Inflammatory macrophage (primary cell): ENCODE measurements at places on chromosomes 1 and 21.

DNA sequence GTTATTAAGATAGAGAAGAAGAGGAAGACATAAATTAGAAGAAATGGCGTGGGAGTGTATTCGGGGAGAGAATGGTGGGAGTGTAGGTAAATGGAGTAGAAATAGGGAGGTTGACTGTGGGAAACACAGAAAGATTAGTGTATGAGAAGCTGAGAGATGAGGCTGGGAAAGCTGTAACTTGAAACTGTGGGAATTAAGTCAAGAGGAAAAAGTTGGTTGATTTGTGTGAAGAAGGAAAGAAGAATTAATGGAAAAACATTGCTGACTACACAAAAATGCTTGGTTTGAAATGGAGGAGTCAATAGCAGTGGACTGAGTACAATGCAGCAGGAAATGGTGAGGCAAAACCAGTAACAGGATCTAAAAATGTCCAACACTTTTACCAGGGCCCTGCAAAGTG, 448.3 kb downstream of the PTPRC start:
- DNase-seq = no peak

DNA sequence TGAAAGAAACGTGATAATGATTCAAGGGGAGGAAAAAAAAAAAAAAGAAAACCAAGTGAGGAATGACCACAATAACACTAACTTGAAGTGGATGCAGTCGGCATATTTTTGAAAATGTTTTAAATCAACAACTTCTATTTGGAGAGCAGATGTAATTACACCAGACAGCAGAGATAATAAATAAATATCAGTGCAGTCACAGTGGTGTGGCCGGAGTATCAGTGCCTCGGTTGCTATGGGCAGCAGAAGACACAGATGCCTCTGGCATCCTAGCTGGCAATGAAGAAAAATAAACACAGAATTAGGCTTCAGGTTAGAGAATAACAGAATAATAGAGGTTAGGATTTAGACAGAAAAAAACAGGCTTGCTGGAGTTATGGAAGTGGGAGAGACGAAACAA, 888.3 kb downstream of the LTN1 start:
- no peak for DNase-seq

- peak; percentile 63 for DNase-seq
Observed at GRCh38 chr1:31371121-31371959, 1.5 kb downstream of the FABP3 start.

DNA sequence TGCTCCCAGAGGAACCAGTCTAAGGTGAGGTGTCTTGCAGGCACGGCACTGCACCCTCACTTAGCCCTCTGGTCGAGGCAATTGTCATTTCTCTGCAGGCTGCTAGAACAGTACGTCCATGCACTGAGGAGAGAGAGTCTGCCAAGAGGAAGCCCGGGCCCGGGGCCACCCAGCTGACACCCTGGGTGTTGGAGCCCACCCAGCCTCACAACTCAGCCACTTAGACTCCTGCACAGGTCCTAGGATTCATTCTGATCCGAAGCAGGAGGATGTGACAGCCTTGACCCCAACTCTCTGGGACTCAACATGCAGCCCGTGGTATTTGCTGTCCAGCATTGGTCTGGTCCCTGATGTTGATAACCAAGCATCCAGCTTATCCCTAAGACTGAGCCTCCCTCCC, 111.9 kb downstream of the ADSS2 start:
- DNase-seq = no peak

DNA sequence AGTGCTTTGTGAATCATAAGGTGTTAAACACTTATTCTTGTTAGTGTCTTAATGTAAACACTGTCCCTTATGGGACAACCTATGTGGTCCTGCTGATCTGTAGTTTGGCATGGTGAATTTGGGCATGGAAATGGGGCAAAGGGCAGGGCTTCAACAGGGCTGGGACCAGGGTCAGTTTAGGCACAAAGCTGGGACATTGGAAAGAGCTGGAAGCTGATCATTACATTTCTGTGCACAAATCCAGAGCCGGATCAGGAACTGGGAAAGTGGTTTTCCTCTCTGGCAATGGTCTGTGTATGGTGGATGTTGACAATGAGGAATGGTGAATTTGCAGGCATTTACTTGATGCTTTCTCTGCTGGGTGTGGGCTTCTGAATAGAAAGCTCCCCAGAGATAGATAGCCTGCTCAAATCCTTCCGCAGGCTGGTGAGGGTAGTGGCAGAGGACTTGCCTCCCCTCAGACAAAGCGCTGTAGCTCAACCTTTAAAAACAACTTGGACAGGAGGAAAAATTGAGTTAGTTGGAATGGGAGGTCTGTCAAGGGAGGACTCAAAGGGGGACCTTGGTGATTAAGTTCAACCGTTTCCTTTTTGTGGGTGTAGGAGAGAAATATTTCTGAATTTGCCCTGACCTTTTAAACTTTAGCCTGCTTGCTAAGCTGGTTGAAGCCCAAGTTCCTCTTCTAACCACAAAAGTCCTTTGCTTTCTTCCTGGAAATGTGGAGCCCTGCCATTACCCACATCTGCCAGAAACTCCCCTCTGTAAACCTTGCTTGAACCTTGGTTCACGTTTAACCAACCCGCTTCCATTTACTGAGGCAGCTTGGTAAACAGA, 35.3 kb downstream of the HLX start:
- peak; percentile 71 for DNase-seq

- DNase-seq = no peak
Observed at GRCh38 chr21:26892151-26892550, 46.9 kb upstream of the ADAMTS1 start.

DNA sequence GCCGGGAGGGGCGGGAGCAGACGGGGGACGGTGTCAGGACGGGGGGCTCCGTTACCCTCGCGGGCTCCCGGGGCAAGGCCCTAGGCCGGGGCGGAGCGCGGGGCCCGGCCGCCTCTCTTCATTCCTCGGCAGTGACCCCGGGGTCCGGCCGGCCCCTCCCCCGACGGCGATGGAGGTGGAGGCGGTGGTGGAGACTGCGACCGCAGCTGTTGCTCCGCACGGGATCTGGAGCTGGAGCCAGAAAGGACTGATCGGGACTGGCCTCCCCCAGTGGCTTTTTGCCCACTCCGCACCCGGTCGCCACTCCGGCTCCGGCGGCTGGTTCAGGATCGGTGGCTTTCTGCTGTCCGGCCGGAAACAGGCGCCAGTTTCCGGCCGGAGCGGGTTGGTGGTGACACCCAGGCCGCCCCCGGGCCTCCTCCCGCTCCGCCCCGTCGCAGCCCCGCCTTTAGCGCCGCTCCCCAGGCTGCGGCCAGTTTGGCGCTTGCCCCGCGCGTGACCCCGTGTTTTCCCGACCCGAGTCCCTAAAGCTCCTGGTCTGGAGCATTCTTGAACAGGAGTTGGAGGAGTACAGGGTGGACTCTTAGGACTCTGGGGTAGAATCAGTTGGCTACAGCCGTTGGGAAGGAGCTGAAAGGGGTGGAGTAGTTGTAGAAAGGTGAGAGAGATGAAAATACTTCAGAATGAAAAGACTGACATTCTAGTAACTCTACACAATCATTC, at the start of gene OTUD7B:
TSS of gene OTUD7B (minus strand) at position 334 of the 723 bp plus-strand sequence. CDS start 33,216 bp downstream, outside the sequence.
- DNase-seq = peak; percentile 85

GRCh38 chr1:211734359-211734758, 58.9 kb upstream of the NEK2 start:
- DNase-seq = no peak

- DNase-seq = peak; percentile 91
Observed at GRCh38 chr1:161068306-161069234, 1.1 kb downstream of the ARHGAP30 start.

GRCh38 chr1:233281711-233282581, 13.6 kb downstream of the PCNX2 start:
- peak; percentile 66 for DNase-seq

DNA sequence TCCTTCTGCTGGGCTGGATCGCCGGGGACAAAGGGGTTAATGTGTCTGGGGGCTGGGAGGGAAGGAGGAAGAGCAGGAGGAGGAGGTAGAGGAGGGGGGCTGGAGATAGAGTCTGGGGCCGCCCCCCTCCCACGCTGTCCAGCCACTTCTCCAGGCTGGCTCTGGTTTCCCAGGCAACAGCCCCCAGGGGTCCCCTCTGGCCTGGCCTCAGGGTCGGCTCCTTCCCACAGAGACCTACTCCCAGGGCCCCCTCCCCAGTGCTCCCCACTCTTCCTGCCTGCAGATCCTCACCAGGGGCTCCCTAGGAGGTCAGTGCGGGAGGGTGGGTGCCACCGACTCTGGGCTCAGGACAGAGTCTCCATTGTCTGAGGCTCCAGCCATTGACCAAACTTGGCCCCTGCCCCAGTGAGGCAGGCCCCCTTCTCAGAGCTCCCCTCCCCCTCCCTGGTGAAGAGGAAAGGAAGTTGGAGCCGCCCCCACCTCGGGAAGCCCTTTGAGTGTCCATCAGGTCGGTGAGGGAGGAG, 34.1 kb downstream of the ARHGEF10L start:
- no peak for DNase-seq

DNA sequence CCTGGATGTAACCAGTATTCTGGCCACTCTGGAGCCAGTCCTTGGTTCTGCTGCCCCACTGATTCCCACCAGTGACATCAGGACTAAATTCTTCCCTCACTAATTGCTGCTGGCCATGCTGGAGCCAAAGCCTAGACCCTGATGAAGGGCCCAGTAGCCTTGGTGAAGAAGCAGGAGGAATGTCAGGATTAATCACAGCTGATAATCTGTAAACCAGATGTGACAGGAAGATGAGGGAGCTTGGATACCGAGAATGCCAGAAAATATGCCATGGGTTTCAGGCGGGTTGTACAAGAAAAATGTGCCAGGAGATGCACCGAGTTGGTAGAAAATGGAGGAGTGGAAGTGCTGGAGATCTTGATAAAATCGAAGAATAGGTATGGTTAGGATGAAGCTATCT, 119.0 kb upstream of the PPP2R5A start:
- no peak for DNase-seq

DNA sequence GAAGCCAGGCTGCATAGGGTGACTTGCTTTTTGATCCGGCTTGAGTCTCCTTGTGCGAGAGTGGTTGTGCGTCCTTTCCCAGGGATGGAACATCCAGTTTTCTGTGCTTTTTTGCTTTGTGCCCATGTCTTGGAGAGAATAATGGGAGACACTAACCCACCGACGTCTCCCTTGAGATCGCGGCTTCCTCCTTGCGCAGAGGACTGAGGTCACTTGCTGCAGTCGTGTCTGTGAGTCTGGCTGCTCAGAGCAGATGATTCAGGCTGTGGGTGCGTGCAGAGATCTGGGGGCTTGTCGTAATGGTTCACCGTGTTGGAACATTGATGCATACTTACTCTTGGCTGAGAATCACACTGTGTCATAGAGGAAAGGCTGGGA, 164.5 kb upstream of the CACNA1E start:
- no peak for DNase-seq

DNA sequence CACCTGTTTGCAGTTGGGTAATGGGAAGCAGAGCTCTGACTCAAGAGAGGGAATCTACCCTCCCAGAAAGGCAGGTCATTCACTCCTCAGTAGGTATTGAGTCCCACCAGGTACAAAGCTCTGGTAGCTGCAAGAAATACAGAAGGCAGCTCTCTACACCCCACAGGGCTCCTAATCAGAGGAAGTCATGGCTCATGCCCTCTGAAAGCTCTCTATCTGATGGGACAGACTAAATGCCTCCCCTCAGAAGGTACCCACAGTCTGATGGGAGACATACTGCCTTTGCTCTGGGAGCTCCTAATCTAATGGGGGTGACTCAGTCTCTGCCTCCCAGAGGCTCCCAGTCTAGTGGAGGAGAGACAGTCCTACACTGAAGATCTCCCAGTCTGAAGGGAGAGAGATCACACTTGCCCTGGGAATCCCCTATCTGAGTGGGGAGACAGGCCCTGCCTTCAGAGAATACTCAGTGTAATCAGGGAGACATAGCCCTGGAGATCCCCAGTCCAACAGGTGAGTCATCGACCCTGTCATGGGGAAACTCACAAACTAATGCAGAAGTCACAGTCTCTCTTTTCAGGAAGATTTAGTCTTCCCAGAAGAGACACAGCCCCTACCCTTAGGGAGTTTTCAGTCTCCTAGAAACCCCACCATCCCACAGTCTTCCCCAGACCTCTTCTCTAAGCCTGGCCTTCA, 23.7 kb downstream of the CAMK1G start:
- peak; percentile 58 for DNase-seq

GRCh38 chr1:166977951-166978350, 2.6 kb upstream of the ILDR2 start:
- DNase-seq = no peak
